ENCODE measurements at places on chromosomes 1 and 21.

DNA sequence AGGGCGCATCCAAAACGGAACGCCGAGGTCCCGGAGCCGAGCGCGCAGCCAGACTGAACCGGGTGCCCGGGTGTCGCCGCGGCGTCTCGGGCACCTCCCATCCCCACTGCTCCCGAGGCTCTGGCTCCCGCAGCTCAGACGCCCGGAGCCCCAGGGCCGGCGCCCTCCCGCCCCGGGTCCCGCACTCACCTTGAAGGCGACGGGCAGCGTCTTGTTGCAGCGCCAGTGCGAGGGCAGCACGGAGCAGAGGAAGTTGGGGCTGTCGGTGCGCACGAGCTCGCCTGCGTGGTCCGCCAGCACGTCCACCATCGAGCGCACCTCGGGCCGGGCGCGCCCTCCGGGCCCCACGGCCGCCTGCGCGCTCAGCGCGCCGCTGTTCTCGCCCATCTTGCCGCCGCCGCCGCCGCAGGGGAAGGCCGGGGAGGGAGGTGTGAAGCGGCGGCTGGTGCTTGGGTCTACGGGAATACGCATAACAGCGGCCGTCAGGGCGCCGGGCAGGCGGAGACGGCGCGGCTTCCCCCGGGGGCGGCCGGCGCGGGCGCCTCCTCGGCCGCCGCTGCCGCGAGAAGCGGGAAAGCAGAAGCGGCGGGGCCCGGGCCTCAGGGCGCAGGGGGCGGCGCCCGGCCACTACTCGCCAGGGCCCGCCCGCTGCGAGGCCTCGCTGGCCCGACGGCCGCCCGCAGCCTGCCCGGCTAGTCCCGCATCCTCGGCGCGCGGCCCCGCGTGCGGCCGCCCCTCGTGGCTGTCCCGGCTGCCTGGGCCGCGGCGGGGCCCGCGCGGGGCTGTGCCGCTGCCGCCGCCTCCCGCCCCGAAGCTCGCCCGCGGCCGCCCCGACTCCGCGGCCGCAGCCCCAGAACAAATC, 447 bp downstream of the RUNX3 start:
- peak; percentile 65 for DNase-seq

GRCh38 chr1:48120621-48121020, 101.9 kb upstream of the SLC5A9 start:
- no peak for DNase-seq

- DNase-seq = no peak
These were observed 20.0 kb upstream of the TSNAX start for GRCh38 chr1:231508497-231508896.

GRCh38 chr1:231701306-231701705, 74.7 kb downstream of the DISC1 start:
- DNase-seq = no peak

DNA sequence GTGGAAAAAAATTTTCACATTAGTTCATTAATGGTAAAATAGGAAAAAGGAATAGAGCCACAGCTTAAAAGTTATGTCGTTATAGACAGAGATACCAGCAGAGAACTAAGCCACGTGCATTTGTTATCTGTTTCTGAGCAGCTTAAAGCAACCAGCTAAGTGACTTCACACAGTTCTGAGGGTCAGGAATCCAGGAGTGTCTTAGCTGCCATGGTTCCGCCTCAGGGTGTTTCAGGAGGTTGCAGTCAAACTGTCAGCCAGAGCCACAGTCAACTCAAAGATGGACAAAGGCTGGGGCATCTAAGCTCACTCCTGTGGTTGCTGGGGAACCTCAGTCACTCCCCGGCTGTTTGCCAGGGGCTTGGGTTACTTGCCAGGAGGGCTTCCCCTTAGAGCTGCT, 515.8 kb downstream of the SMYD3 start:
- no peak for DNase-seq

GRCh38 chr1:147919896-147920295, 8.3 kb upstream of the GPR89B start:
- DNase-seq = no peak

- DNase-seq = no peak
These were observed 99.2 kb downstream of the PSMG1 start for GRCh38 chr21:39084073-39084472.

GRCh38 chr1:105516068-105516467, 1540.4 kb upstream of the PRMT6 start:
- no peak for DNase-seq

- no peak for DNase-seq
These were observed 188.2 kb downstream of the OMA1 start for GRCh38 chr1:58358346-58358745.

GRCh38 chr1:5513846-5514526, 478.2 kb downstream of the NPHP4 start:
- no peak for DNase-seq

- no peak for DNase-seq
These were observed 329.4 kb downstream of the AGBL4 start for GRCh38 chr1:49694251-49694827.
